Esophagus squamous epithelium (tissue), 5 donors: ENCODE measurements at places on chromosomes 2 and 18. TPM values are rescaled to one million over a fixed set of nuclear protein-coding genes. Genes with fewer than 3 reads are reported as not detected.

SMYD1 gene
- total RNA-seq = not detected

TBR1 gene
- total RNA-seq = not detected

MC2R gene
- total RNA-seq = not detected

TMEM17 gene
- 3.4 TPM for total RNA-seq

TOGARAM2 gene
- not detected for total RNA-seq

KHK gene
- total RNA-seq = 1.4 TPM

CHRNA1 gene
- total RNA-seq = not detected

ACTG2 gene
- total RNA-seq = 809 TPM

KIAA2012 gene
- not detected for total RNA-seq

FBXO36 gene
- total RNA-seq = 0.79 TPM

IL1B gene
- total RNA-seq = 16.5 TPM

DYNC2LI1 gene
- total RNA-seq = 11.3 TPM

DOK6 gene
- total RNA-seq = not detected

RAB27B gene
- total RNA-seq = 33.6 TPM

SLC38A11 gene
- total RNA-seq = not detected

WNT6 gene
- total RNA-seq = 0.73 TPM

TCF23 gene
- total RNA-seq = not detected

TBC1D8 gene
- 19.5 TPM for total RNA-seq

UGT1A9 gene
- 0.49 TPM for total RNA-seq

FAM237A gene
- total RNA-seq = not detected

MYCN gene
- total RNA-seq = 0.21 TPM

CEBPZOS gene
- total RNA-seq = 20.8 TPM

GALR1 gene
- total RNA-seq = not detected

NETO1 gene
- total RNA-seq = not detected

CELF4 gene
- not detected for total RNA-seq

APOB gene
- 0.04 TPM for total RNA-seq

AGAP1 gene
- total RNA-seq = 13.5 TPM

RBKS gene
- 1.7 TPM for total RNA-seq

CD8B gene
- total RNA-seq = 5.5 TPM

UBE2F gene
- total RNA-seq = 62.9 TPM

KLHL41 gene
- not detected for total RNA-seq

CHRNG gene
- total RNA-seq = not detected

CKAP2L gene
- 4.3 TPM for total RNA-seq

TRABD2A gene
- total RNA-seq = not detected

FAM228A gene
- 0.19 TPM for total RNA-seq

DPP10 gene
- 0.09 TPM for total RNA-seq

NAT8 gene
- not detected for total RNA-seq

TFPI gene
- total RNA-seq = 3.5 TPM

PROKR1 gene
- total RNA-seq = not detected

AAMP gene
- total RNA-seq = 136 TPM

GDF7 gene
- 0.53 TPM for total RNA-seq

GREB1 gene
- 1.7 TPM for total RNA-seq

SLC5A7 gene
- not detected for total RNA-seq

CXCR2 gene
- total RNA-seq = 5.7 TPM

LIMS3 gene
- total RNA-seq = not detected

STK36 gene
- 12.0 TPM for total RNA-seq

NRBP1 gene
- total RNA-seq = 89.6 TPM

UGT1A3 gene
- total RNA-seq = 3.7 TPM

CD8B2 gene
- total RNA-seq = 0.23 TPM

COL4A3 gene
- total RNA-seq = 0.11 TPM

MAB21L4 gene
- 440 TPM for total RNA-seq

FLACC1 gene
- 0.56 TPM for total RNA-seq

CYP1B1 gene
- total RNA-seq = 20.6 TPM

MOCOS gene
- total RNA-seq = 4.4 TPM

SP140 gene
- 2.5 TPM for total RNA-seq

FAM110C gene
- total RNA-seq = 41.7 TPM

DES gene
- total RNA-seq = 120 TPM
